ENCODE measurements at places on chromosomes 1 and 21.

GRCh38 chr1:245128381-245129101, 26.2 kb upstream of the KIF26B start:
- no peak for DNase-seq

GRCh38 chr21:34619841-34620665, 5.1 kb upstream of the RCAN1 start:
- DNase-seq, result no peak

- no peak for DNase-seq
Observed at GRCh38 chr1:85451236-85451830, 13.6 kb downstream of the DDAH1 start.

- no peak for DNase-seq
Observed at GRCh38 chr1:248421384-248421783, 18.5 kb downstream of the OR2T1 start.

GRCh38 chr1:155899683-155900082, 11.5 kb downstream of the RIT1 start:
- DNase-seq, result no peak

Measured in T-helper 1 cell (primary cell).